Right renal cortex interstitium (tissue), 3 donors: ENCODE measurements at places on chromosomes 11 and 22. TPM values are rescaled to one million over a fixed set of nuclear protein-coding genes. Genes with fewer than 3 reads are reported as not detected.

KRTAP5-8 gene
- 0.37 TPM for polyA plus RNA-seq

DNAJB7 gene
- polyA plus RNA-seq, result 0.33 TPM

CLP1 gene
- polyA plus RNA-seq, result 18.5 TPM

ST14 gene
- 31.1 TPM for polyA plus RNA-seq

GVQW3 gene
- 10.3 TPM for polyA plus RNA-seq

KLHL22 gene
- 26.9 TPM for polyA plus RNA-seq

OMP gene
- polyA plus RNA-seq, result 0.25 TPM

GRCh38 chr22:30921108-30921507 is 47.5 kb downstream of the MORC2 start:
- no peak for DNase-seq

DNA sequence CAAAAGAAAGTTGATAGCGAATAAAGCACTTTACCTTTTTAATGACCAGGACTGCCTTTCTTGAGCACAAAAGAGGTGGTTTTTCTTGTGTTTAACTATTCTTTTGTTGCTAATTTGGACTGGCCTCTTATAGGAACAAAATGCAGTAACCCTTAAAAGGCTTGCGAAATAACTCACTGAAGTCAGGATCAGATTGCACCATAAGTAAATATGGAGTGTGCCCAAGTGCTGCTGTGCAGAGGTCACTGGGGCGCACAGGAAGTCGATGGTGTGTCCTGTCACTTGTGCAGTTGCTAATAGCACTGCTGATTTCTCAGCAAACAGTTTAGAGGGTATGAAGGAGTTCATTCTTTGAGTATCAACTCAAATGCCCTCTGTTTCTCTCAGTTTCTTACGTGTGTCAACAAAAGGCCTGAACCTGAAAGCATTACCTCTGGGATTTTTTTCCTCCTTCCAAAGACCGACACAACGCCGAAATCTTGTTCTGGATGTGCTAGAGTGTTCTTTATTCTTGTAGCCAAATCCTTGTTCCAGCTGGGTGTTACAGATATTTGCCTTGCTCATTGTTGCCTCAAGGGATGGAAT is 71.3 kb downstream of the ATXN10 start:
- DNase-seq, result no peak

DNA sequence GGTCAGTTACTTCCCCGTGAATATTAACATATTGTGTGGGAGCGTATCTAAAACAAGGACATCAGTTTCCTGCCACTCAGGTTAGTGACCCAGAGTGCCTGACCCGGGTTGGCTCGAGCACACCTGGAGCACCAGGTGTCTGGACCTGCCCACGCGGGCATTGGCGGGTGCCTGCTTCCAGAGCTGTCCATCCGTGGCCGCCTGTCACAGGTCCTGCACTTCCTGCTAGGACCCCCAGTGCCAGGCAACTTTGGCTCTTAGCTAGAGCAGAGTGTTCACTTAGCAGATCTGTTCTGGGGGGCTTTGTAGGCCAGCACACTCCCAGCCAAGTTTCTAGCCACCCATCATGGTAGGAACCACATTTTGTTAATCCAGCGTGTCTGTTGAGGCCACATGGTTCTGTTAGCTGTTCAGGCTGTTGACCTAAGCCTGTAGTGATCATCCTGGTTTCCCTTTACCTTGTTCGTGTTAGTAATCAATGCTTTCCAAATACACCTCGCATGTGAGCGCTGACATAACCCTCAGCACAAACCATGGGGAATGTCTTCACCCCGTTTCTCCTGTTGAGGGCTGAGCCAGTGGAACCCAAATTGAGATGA is 29.5 kb downstream of the MOV10L1 start:
- DNase-seq, result no peak

GRCh38 chr22:19717691-19718455 is 3.6 kb downstream of the SEPTIN5 start:
- peak; percentile 58 for DNase-seq

- no peak for DNase-seq
Measured at GRCh38 chr11:133347988-133348387, 184.3 kb downstream of the OPCML start.

DNA sequence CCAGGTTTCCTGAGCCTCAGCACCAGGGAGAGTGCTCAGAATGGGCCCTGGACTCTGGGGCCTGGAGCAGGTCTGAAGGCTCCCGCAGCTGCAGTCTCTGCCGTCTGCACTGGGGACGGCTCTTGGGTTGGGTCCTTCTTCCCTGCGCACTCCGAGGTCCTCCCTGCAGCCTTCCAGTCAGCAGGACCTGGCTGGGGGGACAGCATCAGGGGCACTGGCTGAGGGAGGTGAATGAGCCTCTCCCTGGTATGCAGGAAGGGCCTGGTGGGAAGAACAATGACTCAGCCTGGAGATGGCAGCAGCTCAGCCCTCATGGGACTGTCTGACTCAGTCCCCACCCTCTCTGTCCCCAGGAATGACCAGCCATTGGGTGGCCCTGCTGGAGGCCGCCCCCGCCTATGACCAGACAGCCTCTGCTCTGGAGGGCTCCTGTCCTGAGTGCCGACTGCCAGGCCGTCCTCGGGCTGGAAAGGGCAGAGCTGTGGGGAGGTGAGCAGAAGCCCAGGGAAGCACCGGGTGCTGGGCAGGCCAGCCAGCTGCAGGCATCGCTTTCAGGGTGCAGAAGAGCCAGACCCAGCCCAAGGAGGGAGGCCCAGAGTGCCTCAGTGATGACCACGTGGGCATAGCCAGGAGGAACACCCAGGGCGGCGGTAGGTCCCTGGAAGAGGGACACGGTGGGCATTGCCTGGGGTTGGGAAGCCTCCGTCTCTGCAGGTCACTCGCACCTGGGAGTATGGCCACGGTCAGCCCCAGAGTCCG is 455.0 kb downstream of the BRD1 start:
- DNase-seq, result no peak

DNA sequence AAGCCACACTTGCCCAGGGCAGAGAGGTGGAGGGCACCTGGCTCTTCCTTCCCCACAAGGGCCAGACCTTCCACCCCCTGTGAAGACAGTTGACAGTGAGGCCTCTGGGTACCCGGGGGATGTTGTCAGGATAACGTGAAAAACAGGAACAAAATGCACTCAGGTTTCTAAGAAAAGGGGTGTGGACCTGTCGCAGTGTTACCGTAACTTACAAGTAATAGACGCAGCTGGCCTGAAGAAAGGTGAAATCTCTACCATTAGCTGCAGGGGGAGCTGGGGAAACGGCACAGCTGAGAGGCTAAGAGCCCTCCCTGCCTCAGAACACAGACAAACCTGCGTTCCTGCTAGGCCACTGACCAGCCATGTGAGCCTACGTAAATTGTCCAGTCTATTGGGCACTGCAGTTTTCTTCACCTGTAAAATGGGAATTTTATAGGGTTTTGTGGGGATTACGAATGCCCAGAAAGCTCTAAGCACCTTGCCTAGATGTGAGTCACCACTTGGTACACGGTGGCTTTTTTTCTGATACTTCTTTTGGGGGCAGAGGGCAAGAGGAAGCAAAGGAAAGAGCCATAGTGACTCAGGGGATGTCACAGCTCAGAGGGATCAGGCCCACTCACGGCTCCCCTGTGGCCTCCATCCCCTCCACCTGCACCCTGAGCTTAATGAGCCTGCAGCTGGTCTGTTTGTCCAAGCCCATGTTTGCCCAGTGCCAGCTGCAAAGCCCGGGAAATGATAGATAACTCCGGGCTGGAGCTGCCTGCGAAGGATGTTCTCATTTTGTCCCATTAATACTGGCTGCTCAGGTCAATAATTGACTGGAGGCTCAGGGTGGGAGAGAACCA is 18.4 kb upstream of the CABP7 start:
- DNase-seq, result no peak

GRCh38 chr11:130815956-130816355 is 100.3 kb downstream of the SNX19 start:
- no peak for DNase-seq

DNA sequence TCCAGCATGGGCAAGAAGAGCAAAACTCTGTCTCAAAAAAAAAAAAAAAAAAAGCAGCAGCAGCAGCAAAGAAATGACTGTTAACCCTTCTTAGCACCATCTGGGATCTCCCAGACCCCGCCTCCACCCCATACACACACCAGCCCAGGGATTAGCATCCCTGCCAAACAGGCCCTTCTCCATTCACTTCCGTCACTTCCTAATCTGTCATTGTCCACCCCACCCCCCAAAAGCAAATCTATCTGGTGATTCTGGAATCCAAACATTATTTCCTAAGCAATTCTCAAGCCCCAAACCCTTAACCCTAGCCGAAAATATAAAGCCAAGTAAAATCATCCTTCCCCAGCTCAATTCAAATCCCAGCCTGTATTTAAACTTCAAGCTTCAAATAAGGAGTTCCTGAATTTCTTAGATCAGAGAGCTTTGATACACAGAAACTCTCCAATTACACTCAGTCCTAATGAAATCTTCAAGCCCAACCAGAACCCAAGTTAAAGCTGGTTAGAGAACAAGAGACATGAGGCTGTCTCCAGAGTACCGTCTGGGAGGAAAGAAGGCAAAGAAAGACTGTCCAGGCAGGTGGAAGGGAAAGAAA is 6.0 kb upstream of the AHNAK start:
- DNase-seq, result no peak

GRCh38 chr11:69377029-69377952 is 83.3 kb downstream of the MYEOV start:
- no peak for DNase-seq

DNA sequence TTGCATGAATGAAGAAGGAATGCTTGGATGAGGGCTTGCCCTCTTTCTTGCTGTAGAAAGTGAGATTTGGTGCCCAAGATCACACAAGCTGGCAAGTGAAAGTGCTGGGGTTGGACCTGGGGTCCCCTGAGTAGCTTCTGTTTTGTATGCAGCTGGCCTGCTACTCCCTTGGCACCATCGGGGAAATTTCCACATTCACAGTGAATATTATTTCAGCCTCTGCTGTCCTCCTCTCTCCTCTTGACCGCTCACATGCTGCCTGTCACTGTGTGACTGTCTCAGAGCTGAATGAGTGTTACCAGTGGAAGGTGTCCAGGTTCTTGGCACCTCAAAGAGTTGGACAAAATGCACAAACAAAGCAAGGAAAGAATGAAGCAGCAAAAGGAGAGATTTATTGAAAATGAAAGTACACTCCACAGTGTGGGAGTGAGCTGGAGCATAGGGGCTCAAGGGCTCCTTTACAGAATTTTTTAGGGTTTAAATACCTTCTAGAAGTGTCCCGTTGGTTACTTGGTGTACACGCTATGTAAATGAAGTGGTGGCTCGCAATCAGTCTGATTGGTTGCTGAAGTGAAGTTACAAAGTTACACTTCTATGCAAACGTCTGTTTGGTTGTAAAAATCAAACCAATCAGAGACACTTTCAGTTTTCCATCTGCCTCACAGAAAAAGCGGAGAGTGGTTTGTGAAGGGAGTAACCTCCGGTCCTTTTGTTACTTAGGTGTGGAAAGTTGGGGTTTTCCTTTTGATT is 87.4 kb downstream of the DEPDC5 start:
- no peak for DNase-seq

DNA sequence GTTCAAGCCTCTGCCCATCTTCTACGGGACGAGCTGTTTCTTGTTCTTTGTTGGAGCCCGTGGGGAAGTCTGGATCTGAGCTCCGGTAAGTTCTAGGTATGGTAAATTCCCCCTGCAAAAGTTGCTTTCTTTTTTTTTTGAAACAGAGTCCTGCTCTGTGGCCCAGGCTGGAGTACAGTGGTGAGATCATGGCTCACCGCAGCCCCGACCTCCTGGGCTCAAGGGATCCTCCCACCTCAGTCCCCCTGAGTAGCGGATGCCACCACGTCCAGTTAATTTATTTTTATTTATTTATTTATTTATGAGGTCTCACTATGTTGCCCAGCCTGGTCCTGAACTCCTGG is 35.5 kb upstream of the MOB2 start:
- no peak for DNase-seq

- DNase-seq, result no peak
Measured at GRCh38 chr11:125300791-125301218, 136.3 kb downstream of the PKNOX2 start.

GRCh38 chr22:25972397-25972796 is 196.9 kb upstream of the SEZ6L start:
- no peak for DNase-seq

DNA sequence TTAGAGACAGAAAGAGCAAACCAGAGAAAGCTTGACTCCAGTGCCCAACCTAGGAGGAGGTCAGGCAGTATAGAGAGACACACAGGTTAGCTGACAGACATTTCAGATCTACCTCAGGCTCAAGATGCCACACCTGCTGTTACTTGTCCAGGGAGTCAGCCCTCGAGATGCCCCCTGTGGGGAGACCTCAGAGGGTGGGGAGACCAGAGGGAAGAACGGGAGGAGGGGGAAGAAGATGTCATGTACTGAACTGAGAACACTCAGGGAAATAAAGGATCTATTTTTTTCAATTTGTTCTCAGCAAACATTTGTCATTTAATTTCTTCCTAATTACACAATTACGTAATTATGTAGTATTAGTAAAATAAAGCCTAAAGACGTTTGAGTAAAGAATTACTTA is 196.3 kb upstream of the CADM1 start:
- no peak for DNase-seq

- no peak for DNase-seq
Measured at GRCh38 chr11:1990872-1991578, 6.6 kb downstream of the H19 start.

DNA sequence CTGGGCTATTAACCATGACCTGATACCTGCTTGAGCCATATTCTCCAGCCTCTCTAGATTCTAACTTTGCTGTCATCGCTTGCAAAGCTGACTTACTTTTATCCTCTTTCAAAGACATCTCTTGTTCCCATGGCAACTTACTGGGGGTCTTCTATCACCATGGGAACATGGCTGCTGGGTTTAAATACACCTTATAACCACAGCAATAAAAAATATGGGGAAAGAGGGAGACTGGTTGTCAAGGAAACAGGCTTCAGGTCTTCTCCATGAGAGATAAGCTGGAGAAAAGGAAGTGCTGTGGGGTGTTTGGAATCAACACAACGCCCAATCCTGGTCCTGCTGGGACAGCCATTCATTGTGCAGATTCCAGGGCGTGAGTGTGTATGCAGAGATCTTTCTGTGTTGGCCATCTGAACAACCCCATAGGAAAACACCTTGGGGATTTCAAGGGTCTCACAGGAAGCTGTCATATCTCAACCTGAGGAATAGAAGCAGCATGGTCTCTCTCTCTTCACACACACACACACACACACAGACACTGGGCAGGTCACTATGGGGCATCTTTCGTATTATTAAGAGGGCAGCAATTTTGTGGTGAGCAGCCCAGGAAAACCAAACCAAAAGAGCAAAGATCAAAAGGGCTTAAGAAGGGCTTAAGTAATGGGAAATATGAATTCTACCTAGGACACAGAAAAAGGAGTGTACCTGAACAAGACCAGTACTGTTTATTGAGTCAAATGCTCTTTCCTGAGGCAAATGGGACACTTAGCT is 344.7 kb upstream of the NCAM1 start:
- DNase-seq, result no peak

- DNase-seq, result peak; percentile 72
Measured at GRCh38 chr22:37316875-37317371, 34.6 kb downstream of the CYTH4 start.
